ENCODE measurements at places on chromosomes 2 and 18.

GRCh38 chr2:190441564-190441963 lies 33.4 kb downstream of the MFSD6 start:
- no peak for DNase-seq

GRCh38 chr2:62412347-62412742 lies 93.7 kb downstream of the TMEM17 start:
- DNase-seq = no peak

- peak; percentile 11 for DNase-seq
Measured at GRCh38 chr2:43059183-43059897, 167.1 kb downstream of the ZFP36L2 start.

GRCh38 chr2:212712991-212713390 lies 174.4 kb upstream of the ERBB4 start:
- DNase-seq = no peak

DNA sequence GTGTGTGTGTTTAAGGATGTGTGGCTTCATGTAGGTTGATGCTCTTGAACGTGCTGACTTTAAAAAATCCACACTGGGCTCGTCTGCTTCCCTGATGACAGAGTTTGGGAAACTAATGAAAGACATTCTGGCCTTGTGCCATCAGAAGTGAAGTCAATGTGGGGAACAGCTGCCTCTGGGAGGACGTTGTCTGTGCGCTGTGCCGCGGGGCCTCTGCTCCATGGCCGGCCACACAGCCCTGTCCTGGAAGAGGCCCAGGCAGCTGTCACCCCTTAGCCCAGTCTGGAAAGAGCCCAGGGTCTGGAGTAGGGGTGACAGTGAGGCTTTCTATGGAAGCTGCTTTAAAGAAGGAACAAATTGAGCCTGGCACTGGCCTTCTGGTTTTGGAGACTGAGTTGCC lies 155.8 kb downstream of the SH3RF3 start:
- DNase-seq = no peak

DNA sequence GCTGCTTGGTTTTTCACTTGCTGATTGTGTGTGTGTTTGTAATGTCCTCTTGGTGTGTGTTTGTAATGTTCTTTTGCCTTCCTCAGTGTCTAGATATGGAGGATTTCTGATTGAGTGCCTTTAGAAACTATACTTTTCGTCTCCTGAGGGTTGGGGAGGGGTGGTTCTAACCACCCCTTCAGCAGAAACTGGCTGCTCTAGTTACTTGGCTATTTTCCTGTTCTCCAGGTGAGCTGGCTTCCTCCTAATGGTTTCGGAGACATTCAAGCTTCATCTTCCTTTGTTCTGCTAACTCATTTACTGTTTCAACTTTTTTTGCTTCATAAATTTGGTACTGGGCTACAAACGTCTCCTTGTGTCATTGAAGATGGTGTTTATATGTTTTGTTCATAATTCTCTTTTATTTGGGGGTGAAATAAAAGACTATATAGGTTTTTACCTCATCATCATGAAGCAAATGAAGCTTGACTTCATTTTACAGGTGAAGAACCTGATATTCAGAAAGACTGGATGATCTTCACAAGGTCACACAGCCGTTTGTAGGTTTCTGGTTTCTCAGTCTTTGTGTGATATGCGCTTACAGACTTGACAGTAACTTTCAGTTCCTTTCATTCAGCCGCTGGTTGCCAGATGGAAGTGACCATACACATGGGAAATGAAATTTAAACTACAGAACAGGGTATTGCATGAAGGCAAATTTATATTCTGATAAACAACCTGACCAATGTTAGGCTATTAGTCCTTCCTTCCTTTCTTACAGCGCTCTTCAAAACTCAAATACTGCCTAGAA lies 238.5 kb downstream of the GALR1 start:
- no peak for DNase-seq

GRCh38 chr2:118091140-118091478 lies 2.8 kb downstream of the INSIG2 start:
- DNase-seq = no peak

- no peak for DNase-seq
Measured at GRCh38 chr2:219527076-219527394, 12.8 kb downstream of the ASIC4 start.

DNA sequence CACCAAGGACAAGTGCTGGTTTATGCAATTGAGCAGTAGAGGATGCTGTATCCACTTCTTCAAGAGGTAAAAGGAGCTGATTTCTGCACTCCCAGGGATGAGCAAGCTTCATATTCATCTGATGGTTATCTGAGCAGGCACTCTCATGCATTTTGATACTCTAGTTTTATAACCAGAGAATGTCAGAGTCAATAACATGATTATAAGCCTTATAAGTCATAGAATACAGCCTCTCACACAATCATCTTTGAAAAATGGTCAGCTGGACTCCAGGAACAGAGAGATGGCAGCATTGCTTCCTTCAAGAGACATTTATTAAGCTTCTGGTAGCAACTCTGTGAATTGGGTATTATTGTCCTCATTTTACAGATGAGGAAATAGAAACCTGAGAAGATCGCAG lies 167.1 kb downstream of the SLC8A1 start:
- no peak for DNase-seq
